Cardiac muscle cell (in vitro differentiated cells and primary cell): ENCODE measurements at places on chromosomes 11 and 22. TPM values are rescaled to one million over a fixed set of nuclear protein-coding genes. Genes with fewer than 3 reads are reported as not detected.

DNA sequence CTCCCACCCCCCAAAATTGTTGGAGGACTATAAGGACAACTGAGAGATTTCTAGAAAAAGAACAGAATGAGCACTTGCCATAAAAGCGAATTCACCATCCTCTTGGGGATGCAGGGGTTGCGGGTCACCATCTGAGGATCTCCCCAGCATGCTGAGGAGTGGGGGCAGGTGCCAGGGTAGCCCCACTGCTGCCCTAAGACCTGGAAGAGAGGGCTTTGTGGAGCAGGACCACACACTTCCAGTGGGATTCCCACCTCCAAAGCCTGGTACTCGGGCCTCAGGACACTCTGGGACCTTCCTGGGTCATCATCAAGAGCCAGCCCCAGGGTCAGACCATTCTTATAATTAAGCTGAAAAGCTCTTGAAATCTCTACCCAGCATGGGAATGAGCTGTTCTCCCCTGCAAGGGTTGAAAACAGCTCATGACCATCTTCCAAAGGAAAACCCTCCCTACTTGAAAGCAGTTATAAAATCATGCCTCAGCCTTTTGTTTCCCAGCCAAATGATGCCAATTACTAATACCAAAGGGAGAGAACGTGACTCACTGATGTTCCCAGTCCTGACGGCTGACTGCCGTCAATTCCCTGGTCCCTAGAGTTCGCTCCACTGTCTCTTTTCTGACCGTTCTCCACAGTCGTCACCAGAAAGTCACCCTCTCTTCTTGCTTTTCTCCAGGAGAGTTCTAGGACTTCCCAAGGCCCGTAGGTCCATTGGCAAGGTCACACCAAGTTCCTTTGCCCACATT lies 76.8 kb upstream of the CREB3L1 start:
- H3K4me1 ChIP-seq: no peaks in the 10 kb centered on the region
- H3K27ac ChIP-seq: no peak overlapping the region
- no peak for DNase-seq
- H3K4me3 ChIP-seq: no peak overlapping the region
- peaks cover 3% of the 10 kb centered on the region for H3K27me3 ChIP-seq

DNA sequence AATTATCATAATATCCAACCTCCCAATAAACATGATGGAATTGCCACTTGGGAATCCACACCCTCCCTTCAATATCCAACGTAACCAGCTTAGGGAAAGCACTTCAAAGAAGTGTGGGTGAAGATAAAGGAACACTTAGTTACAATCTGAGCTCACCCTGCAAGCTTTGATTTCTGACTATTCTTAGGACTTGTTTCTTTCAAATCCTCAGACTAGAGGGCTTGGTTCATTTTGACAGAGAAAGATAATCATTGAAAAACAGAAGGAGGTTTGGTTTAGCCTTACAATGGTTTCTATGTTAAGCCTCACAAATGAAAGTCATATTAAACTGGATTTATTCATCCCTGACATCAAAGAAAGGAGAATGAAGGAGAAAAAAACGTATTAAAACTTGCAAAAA lies 57.9 kb upstream of the SYT13 start:
- no peaks in the 10 kb centered on the region for H3K27me3 ChIP-seq
- H3K4me3 ChIP-seq: no peak overlapping the region
- no peaks in the 10 kb centered on the region for H3K36me3 ChIP-seq
- H3K27ac ChIP-seq: peak overlapping the region; percentile 13

GRCh38 chr11:122746050-122746478 lies 90.5 kb downstream of the UBASH3B start:
- no peaks in the 10 kb centered on the region for H3K36me3 ChIP-seq
- H3K4me3 ChIP-seq: no peak overlapping the region
- no peak for DNase-seq

DNA sequence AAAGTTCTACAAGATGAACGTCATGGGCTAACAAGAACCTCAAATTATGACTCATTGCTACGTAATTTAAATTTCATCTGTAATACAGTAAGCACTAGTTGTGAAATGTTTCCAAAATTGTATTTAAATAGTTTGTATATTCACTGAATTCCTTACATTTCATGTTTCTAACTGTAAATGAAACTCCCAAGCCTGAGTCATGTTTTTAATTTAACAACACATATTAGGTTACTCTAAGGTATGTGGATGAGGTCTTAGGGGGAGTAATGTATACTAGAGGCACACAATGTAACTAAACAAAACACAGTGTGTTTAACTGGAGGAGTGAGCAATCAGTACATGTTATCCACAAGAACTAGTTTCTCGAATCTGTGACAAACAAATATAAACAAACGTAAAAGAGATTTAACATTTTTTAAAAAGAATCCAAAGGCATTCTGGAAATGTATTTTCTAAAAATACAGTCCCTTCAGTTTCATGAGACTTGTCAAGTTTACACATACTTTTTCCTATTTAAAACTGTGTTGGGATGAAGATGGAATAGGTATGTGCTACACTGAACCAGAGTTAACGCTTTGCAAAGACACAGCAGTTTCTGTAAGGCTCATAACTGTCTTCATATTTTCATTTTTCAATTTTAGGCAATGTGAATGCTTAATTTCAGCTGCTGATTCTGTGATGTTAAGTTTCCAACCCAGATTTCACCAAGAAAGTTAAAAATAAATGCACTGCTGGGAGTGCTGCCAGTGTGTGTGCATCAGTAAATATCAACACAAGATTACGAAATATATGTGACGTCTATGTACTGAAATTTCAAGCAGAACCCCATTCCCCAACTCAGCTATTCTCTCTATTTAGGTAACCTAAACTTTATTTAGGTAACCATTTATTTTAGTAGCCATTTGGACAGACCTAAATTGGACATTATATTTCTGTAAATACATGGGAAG lies 52.6 kb downstream of the PITPNB start:
- peak overlapping the region; percentile 19 for H3K27ac ChIP-seq
- H3K36me3 ChIP-seq: peaks cover 2% of the 10 kb centered on the region
- DNase-seq: peak; percentile 90
- H3K4me3 ChIP-seq: no peak overlapping the region

GRCh38 chr11:125389339-125390166 lies 106.5 kb downstream of the FEZ1 start:
- peaks cover 6% of the 10 kb centered on the region for H3K27me3 ChIP-seq
- no peak overlapping the region for H3K27ac ChIP-seq
- H3K36me3 ChIP-seq: no peaks in the 10 kb centered on the region
- no peak for DNase-seq
- peaks cover 15% of the 10 kb centered on the region for H3K4me1 ChIP-seq

GRCh38 chr11:121422675-121423074 lies 29.4 kb upstream of the SORL1 start:
- no peak for DNase-seq
- no peaks in the 10 kb centered on the region for H3K36me3 ChIP-seq
- H3K4me1 ChIP-seq: no peaks in the 10 kb centered on the region

GRCh38 chr22:49305214-49305965 lies 522.3 kb downstream of the BRD1 start:
- peak; percentile 6 for DNase-seq
- no peaks in the 10 kb centered on the region for H3K36me3 ChIP-seq
- no peak overlapping the region for H3K27ac ChIP-seq
- H3K4me1 ChIP-seq: no peaks in the 10 kb centered on the region
- H3K27me3 ChIP-seq: no peaks in the 10 kb centered on the region

- no peak overlapping the region for H3K27ac ChIP-seq
- no peak for DNase-seq
- no peak overlapping the region for H3K4me3 ChIP-seq
- H3K36me3 ChIP-seq: no peaks in the 10 kb centered on the region
- no peaks in the 10 kb centered on the region for H3K4me1 ChIP-seq
These were observed 54.7 kb downstream of the SMIM38 start for GRCh38 chr11:69210310-69211035.

GRCh38 chr11:99739464-99740089 lies 718.8 kb downstream of the CNTN5 start:
- peaks cover 17% of the 10 kb centered on the region for H3K4me1 ChIP-seq
- no peaks in the 10 kb centered on the region for H3K27me3 ChIP-seq
- no peak overlapping the region for H3K4me3 ChIP-seq
- H3K27ac ChIP-seq: no peak overlapping the region
- H3K36me3 ChIP-seq: no peaks in the 10 kb centered on the region

GRCh38 chr11:14673824-14674405 lies 30.3 kb downstream of the PDE3B start:
- no peaks in the 10 kb centered on the region for H3K36me3 ChIP-seq
- H3K4me1 ChIP-seq: no peaks in the 10 kb centered on the region
- no peak overlapping the region for H3K27ac ChIP-seq
- no peak for DNase-seq
- no peaks in the 10 kb centered on the region for H3K27me3 ChIP-seq

DNA sequence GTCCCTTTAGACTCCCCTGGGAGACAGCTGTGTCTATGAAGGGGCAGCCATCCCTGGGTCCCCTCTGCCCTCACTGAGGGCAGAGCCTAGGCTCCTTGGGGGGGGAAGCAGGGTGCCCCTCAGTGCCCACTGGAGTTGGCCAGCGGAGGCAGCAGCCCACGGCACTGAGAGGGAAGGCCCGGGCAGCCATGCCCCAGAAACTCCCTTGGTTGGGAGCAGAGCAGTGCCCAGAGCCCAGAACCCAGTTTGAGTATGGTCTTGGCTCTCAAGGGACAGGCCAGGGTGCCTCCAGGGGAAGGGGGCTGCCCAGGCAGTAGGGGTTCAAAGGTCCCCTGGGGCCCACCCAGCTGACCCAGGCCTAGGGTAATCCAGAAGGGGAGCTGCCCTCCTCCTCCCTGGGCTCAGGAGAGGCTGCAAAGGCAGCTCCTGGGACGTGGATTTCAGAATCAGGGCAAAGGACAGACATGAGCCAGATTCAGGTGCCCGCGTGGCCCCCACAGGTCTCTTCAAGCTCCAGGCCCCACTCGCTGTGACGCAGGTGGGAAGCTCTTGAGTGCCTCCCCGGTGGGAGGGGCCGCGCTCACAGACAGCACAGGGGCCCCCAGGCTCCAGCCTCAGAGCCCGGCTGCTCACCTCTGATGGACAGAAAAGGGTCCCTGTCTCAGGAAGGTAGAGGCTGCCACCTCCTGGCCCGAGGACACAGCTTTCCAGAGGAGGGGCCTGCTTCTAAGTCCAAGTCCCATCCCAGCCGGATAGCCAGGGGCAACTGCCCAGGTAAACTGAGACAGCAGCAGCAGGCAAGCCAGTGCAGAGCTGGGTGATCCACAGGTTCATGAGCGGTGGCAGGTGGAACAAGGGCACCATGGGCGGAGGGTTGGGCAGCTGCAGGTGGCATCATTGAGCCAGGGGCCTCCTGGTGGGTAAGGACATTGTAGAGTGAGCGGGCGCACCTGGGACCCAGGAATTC lies 2.6 kb downstream of the C11orf21 start:
- H3K27ac ChIP-seq: no peak overlapping the region
- H3K4me3 ChIP-seq: no peak overlapping the region
- peaks cover 10% of the 10 kb centered on the region for H3K27me3 ChIP-seq
- peak; percentile 22 for DNase-seq
- H3K4me1 ChIP-seq: peaks cover 43% of the 10 kb centered on the region

- H3K4me3 ChIP-seq: no peak overlapping the region
- H3K36me3 ChIP-seq: no peaks in the 10 kb centered on the region
- no peaks in the 10 kb centered on the region for H3K4me1 ChIP-seq
These were observed 45.5 kb upstream of the ME3 start for GRCh38 chr11:86717817-86718501.

- no peaks in the 10 kb centered on the region for H3K27me3 ChIP-seq
- no peaks in the 10 kb centered on the region for H3K36me3 ChIP-seq
- no peak overlapping the region for H3K27ac ChIP-seq
These were observed 1401.1 kb upstream of the RAG2 start for GRCh38 chr11:37999171-37999570.

DNA sequence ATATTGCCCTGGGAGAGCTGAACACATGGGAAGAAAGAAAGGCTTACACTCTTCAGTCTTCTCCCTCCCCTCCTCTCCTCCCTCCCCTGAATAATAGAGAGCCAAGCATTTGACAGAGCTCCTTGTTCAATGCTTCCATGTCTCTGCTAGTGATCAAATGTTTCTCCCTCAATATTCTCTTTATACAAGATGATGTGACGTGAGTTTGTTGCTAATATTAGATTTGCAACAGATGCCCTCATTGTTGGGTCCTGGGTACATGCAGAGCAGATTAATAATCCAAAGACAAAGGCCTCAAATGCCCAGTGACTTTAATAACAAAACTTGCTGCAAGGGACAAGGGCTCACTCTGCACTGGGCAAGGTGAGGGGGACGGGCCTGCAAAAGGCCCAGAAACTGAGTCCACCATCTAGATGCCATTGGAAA lies 7.1 kb upstream of the ENDOD1 start:
- H3K36me3 ChIP-seq: no peaks in the 10 kb centered on the region
- H3K27ac ChIP-seq: no peak overlapping the region
- H3K27me3 ChIP-seq: peaks cover 3% of the 10 kb centered on the region
- no peak overlapping the region for H3K4me3 ChIP-seq
- DNase-seq: no peak
- H3K4me1 ChIP-seq: no peaks in the 10 kb centered on the region

- peak overlapping the region; percentile 48 for H3K27ac ChIP-seq
- DNase-seq: no peak
- no peak overlapping the region for H3K4me3 ChIP-seq
- no peaks in the 10 kb centered on the region for H3K36me3 ChIP-seq
- peaks cover 57% of the 10 kb centered on the region for H3K4me1 ChIP-seq
- H3K27me3 ChIP-seq: no peaks in the 10 kb centered on the region
These were observed 129.1 kb downstream of the APOL5 start for GRCh38 chr22:35846804-35847203.

GRCh38 chr11:11983427-11983826 lies 25.0 kb downstream of the DKK3 start:
- H3K27me3 ChIP-seq: no peaks in the 10 kb centered on the region
- H3K36me3 ChIP-seq: no peaks in the 10 kb centered on the region
- H3K4me3 ChIP-seq: no peak overlapping the region
- H3K4me1 ChIP-seq: peaks cover 24% of the 10 kb centered on the region
- no peak overlapping the region for H3K27ac ChIP-seq

- H3K27ac ChIP-seq: no peak overlapping the region
- DNase-seq: no peak
- no peak overlapping the region for H3K4me3 ChIP-seq
These were observed 7.9 kb upstream of the CEP295 start for GRCh38 chr11:93653571-93653970.

DNA sequence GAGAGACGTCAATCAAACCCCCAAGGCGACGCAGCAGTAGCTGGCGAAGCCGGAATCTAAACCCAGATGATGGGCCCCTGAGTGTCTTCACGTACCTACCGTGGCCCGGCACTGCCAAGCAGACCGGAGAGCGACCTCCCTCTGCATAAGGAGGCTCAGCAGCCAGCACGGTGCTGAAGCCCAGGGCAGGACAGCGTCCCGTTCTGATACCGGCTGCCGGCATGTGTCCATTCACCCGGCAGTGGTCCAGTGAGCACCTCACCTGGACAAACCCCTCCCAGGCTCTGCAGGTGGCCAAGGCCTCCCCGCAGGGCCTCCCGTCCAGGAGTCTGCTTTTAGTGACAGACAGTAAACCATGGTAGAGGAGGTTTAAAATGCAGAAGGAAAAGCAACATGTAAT lies 142.0 kb downstream of the BRD1 start:
- H3K4me1 ChIP-seq: no peaks in the 10 kb centered on the region
- H3K27me3 ChIP-seq: peaks cover 6% of the 10 kb centered on the region
- H3K36me3 ChIP-seq: no peaks in the 10 kb centered on the region

- no peak for DNase-seq
- H3K27ac ChIP-seq: no peak overlapping the region
- H3K4me1 ChIP-seq: peaks cover 21% of the 10 kb centered on the region
- H3K36me3 ChIP-seq: peaks cover 13% of the 10 kb centered on the region
- no peak overlapping the region for H3K4me3 ChIP-seq
These were observed 16.9 kb upstream of the BID start for GRCh38 chr22:17791196-17791595.

Gene SPDYC
- 0.24 TPM in 1 of 2 replicates, not detected in the other for total RNA-seq

Gene MS4A3
- total RNA-seq: not detected in 2 replicates

Gene OR10A2
- total RNA-seq: not detected in 2 replicates

Gene CCDC87
- total RNA-seq: 2.7 and 3.9 TPM in 2 replicates

Gene KCTD14
- total RNA-seq: 0.45 and 0.81 TPM in 2 replicates

Gene CACNA1I
- total RNA-seq: 0.14 and 0.24 TPM in 2 replicates

Gene APOA1
- 56.3 and 85.9 TPM in 2 replicates for total RNA-seq

Gene NPAS4
- 1.2 TPM in 2 replicates for total RNA-seq

Gene OR51E2
- not detected in 2 replicates for total RNA-seq

Gene GALNT18
- 2.2 and 3.4 TPM in 2 replicates for total RNA-seq
